ENCODE measurements at places on chromosomes 5 and 9.

DNA sequence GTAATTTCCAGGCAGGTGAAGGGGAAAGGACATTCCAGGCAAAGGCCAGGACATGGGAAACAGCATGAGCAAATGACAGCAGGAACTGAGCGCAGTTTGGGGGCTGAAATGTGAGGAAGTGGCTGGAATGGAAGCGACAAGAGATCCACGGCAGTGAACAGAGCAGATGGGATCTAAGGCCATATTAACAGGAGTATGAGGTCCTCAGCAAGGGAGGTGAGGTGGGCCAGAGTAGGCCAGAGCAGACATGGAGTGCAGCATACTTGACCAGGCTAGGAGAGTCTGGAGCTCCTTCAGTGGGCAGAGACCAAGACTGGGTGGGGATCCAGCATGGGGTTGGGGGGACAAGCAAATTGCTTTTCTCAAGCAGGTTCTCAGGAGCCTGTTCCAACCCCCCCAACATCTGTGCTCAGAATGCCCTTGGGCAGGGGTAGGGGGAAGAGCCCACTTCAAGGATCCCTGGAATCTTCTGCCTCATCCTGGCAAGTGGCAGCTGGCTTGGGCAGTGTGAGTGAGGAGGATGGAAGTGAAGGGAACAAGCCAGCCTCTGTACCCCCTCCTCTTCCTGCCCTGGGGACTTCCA, 34.5 kb downstream of the DAB2IP start:
- DNase-seq = no peak

- DNase-seq = no peak
These were observed 1064.4 kb upstream of the DMAC1 start for GRCh38 chr9:8863886-8864544.

DNA sequence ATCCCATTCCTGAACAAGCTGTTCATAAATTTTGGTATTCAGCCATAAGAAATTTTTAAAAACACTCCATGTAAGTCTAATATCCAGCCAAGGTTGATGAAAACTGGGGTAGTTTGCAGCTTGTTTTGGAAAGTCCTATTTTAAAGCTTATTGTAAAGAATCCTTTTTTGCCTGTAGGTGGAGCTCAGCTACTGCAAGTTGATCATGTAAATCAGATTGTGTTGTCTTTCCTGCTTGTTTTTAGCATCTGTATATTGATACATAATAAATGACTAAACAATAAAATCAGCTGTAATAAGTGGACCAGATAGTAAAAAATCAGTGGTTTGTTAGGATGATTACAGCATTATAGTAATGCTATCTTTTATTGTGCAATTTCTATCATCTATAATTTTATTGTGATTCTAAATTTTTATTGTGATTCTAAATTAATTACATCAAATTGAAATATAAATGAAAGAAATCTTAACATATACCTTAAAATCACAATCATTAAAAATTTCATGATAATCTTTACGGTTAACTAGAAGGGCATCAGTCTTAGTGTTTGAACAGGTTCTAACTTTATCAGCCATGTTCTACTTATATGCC, 42.4 kb downstream of the CWC27 start:
- DNase-seq = no peak

DNA sequence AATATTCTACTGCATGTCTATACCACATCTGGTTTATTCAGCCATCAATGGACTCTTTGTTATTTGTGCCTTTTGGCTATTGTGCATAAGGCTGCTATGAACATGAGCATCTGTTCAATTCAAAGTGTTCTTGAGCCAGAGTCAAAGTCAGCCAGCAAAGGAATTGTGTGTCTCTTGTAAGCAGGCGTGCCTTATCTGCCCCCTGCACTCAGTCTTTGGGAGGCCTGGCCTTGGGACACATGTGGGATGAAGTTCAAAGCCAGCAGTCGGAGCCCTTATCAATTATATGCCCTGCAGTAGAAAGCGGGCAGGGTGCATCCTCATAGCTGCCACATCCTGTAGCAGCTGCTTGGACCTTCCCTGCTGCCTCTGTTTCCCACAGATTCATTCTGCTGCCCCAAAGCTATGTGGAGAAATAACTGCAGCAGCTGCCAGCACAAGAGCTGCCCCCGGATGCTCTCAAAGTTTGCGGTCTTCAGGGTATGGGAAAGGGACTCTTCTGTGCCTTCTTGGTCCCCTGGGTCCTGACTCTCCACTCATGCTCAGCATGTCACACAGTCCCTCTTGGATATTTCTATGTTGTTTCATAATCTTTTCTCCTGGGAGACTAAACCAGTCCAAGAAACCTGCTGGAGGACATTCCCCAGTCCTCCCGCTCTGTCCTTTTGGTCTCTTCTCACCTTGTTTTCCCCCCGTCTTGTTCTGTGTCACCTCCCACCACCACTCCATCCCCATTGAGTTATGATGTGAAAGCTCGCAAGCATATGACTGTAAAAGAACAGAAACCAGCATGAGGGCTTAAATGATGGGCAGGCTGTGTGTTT, 35.9 kb downstream of the STOM start:
- no peak for DNase-seq

DNA sequence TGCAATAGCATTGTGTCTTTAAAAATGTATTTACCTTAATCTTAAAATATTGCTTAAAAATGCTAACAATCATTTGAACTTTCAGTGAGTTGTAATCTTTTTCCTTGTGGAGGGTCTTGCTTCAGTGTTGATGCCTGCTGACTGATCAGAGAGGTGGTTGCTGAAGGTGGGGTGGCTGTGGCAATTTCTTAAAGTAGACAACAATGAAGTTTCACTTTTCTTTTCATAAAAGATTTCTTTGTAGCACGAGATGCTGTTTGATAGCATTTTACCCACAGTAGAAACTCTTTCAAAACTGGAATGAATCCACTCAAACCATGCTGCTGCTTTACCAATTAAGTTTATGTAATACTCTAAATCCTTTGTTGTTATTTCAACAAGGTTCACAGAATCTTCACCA, 50.8 kb downstream of the NR3C1 start:
- no peak for DNase-seq

DNA sequence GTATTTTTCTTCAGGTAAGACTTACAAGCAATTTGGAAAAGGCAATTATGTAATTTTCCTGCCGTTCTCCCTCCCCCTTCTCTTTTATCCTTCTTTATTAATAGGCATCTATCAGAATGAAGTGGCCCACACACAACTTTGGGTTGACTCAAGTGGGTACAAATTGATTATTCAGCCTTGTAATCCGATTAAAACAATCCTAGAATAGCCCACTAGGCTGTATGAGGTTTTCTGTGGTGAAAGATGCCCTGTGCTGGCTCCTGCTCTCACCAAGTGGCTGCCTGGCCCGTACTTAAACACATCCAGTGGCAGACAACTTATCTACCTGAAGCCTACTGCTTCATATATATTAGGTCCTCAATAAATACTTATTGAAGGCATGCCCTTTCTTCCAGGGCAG, 177.3 kb upstream of the C9orf72 start:
- DNase-seq = no peak

DNA sequence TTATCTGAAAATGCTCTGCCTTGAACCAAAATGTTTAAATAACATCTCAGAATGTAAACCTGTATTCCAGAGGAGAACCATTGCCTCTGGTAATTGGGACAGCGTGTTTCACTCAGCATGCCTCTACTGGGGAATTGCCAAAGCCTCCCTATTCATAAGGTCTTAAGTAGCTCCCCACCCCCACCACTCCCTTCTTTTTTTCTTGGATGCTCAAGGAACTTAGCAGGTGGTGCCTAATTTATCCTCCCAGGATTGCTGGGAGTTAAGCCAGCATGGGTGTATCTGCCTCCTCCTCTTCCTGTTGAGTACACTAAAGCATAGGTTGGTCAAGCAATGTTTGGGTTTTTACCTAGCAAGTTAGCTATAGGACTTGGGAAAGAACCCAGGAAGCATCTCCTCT, 220.2 kb downstream of the DMAC1 start:
- DNase-seq = no peak

DNA sequence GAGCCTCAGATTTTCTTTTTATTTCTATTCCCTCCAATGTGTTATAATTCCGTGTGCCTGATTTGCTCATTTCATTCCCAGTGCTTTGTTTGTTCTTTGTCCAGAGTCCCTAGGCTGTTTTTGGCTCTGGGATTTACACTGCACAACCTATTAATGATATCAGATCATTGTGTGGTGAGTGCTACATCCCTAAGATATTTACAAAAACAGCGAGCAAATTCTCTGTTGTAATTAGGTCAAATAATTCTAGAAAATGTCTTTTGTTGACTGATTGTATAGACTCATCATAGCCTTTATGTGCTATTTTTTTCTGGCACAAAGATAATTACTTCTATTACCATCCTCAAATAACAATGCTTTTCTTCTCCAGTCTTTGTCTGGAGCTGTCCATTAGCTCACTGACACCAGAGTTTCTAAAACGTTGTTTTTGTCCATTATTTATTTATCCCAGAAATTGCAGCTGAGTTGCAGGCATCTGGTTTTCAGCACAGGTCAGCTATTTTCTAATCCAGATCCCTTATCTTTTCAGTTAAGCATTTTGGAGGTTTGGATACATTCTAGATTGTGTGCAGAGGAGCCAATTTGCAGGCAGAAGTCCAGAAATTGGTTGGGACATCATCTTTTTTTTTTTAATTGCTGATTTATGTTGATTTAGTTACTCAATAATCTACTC, 379.9 kb upstream of the DMAC1 start:
- no peak for DNase-seq

DNA sequence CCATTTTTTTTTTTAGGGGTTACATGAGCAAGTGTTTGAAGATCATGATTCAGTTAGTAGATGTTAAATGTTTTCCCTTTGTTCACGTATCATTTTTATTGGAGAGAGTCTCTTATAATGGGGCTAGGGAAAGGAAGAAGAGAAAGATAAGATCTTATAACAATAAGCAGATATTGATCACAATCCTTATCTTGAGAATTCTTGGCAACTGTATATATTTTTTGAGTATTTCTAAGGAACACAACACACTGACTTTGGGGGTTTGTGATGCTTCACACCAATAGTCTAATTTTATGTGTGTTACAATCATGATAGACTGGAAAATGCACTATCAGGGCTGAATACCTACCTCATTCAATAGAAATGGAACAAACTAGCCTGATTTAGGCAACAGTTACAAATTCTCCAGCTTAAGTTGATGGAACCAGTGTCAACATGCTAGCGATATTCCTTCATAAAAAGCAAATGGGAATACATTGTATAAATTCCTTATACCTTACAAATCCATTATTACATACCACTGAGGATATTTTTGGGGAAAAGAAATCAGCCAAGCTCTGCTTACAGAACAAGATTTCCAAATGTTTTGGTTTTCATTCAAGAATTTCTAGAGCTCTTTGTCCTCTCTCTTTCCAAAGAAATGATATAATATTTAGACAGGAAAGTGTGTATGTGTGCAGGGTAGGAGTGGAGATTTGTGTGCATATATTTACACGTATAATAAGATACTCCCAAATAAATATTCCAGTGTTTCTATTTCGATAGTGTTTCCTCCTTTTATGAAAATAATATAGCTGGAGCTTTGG, 41.5 kb downstream of the SVEP1 start:
- no peak for DNase-seq

DNA sequence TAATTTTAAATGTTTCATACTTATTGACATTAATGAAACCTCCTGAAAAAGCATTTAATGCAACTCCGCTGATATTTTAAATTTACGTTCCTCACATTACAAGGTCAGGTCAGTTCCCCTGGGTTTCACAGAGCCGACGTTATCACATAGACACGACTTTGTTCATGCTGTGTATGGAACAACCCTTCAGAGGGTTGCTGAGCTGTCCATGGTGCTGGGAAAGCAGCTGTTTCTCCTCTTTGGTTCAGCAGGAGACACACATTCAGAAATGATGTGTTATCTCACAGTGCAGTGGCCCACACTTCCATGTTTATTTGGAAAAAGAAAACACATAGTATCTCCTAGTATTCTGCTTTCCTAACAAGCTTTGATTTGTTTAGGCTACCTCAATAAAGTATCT, 53.5 kb downstream of the PPP2R2B start:
- peak; percentile 54 for DNase-seq

DNA sequence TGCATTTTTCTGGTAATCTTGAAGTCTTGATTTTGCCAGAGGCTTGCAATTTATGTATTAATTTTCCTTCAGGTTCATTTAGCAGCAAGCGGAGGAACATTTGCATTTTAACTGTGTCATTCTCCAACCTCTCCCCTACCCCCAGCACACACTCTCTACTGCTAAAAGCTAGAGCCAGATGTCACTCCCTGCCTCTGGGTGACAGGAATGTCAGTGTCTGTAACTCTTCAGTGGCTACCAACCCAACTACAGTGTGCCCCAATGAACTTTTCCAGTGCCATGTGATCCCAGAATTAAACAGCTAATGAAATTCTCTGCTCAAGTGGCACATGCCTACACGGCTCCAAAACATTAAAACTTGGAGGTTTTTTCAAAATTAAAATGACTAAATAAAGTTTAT, 260.3 kb downstream of the GOLPH3 start:
- DNase-seq = no peak

DNA sequence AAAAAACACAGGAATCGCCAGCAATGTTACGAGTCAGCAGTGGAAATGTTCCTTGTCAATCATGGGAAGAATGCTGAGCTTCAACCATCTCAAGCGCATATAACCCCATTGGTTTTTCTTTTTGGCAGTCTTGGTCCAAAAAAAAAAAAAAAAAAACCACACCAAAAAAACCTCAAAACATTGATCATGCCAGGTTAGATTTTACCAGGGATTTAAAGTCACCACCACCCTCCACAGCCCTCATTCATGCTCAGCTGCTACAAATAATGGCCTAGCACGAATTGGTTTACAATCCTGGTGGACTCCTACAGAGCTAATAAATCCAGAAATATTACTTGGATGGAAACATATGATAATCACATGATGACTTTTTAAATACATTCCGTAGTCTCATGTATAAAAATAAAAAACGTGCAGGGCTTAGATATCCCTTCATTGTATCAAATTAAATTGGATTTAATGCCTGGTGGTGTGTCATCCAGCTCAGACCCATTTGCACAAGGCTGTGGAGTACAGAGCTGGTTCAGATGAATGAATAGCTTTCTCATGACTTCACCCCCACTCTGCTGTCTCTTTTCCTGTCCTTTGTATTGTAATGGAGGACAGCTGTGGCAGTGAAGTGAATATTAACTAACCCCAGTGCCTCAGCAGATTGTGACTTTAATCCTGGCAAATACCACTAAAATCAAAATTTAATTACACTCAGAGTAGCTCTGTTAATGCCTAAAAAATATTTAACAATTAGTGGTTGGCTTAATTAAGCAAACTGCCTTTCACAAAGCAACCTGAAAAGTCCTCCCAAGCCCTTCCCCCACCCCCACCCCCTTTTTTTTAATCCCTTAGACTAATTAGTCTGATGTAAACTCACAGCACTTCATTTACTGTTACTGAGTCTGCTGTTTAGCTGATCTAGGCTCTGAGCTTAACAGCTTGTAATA, 626.5 kb upstream of the ZNF608 start:
- peak; percentile 38 for DNase-seq

GRCh38 chr5:179416114-179416822, 71.0 kb upstream of the ADAMTS2 start:
- no peak for DNase-seq

- no peak for DNase-seq
These were observed 619.8 kb downstream of the HINT1 start for GRCh38 chr5:130545291-130545690.

- DNase-seq = no peak
These were observed 215.2 kb downstream of the AUH start for GRCh38 chr9:91146391-91147019.

- no peak for DNase-seq
These were observed 20.4 kb downstream of the FBLL1 start for GRCh38 chr5:168549554-168549953.
